ENCODE measurements at places on chromosomes 2 and 18. TPM values are rescaled to one million over a fixed set of nuclear protein-coding genes. Genes with fewer than 3 reads are reported as not detected.

SERPINB4 gene
- total RNA-seq, result not detected

HOXD9 gene
- total RNA-seq, result not detected

LRRTM4 gene
- total RNA-seq, result not detected

SLC4A1AP gene
- total RNA-seq, result 23.5 TPM
